ENCODE measurements at places on chromosomes 1 and 21.

DNA sequence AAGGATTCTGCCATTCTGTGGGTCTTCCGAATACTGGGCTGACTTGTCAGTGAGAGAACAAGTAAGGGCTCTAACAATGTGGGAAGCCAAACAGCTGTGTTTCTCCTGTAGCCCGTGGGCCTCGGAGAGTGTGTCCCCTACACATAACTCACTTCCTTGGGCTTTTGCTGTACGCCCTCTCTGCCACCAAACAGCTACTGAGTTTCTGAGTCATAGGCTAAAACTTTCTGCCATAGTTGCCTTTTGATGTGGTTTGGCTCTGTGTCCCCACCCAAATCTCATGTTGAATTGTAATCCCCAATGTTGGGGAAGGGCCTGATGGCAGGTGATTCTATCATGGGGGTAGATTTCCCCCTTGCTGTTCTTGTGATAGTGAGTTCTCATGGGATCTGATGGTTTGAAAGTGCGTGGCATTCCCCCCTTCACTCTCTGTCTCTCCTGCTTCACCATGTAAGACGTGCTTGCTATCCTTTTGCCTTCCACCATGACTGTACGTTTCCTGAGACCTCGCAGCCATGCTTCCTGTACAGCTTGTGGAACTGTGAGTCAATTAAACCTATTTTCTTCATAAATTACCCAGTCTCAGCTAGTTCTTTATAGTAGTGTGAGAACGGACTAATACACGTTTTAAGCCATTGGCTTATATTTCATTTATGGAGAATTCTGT, 194.8 kb upstream of the HMCN1 start:
- DNase-seq, result no peak

GRCh38 chr1:29166291-29166878, 15.3 kb downstream of the SRSF4 start:
- DNase-seq, result no peak

- no peak for DNase-seq
Observed at GRCh38 chr1:200334661-200335256, 75.1 kb downstream of the ZNF281 start.

- DNase-seq, result no peak
Observed at GRCh38 chr1:14653461-14653960, 55.0 kb downstream of the KAZN start.

- no peak for DNase-seq
Observed at GRCh38 chr1:186531561-186532165, 70.7 kb upstream of the PDC start.
